ENCODE measurements at places on chromosomes 12 and 14.

GRCh38 chr12:4809449-4810218 is 89.4 kb downstream of the GALNT8 start:
- DNase-seq: peak; percentile 25

DNA sequence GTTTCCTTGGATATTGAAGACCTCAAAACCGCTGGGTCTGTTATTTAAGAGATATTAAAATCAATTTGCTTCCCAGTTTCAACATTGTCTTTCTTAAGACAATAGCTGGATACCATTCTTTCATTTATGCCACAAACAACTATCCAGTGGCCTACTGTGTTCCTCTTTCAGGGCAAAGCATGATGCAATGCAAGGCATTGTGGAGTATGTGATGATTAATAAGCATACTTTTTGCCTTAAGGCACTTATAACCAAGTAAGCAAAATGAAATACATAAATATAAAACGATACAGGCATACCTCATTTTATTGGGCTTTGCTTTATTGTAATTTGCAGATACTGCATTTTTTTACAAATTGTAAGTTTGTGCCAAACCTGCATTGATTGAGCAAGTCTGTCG is 45.5 kb downstream of the SCN8A start:
- no peak for DNase-seq

DNA sequence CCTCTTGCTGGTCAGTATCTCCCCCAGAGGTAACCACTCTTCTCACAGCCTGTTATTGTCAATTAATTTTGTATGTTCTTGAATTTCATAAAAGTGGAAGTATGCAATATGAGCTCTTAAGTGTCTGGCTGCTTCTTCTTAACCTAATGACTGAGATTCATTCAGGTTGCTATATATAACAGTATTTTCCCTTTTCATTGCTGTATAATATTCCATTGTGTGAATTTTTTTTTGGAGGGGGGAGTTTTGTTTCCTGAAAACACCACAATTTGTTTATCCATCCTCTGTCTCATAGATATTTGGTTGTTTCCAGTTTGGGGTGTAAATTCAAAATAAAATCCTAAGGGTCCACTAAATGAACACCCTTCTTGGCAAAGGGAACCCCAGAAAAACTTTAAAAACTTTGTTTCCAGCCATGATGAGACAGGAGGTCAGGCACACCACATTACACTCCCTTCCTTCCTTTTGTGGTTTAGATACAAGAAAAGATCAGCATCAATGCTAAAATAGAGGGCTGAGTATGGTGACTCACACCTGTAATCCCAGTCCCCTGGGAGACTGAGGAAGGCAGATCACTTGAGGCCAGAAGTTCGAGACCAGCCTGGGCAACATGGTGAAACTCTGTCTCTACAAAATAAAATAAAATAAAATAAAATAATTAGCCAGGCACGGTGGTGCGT is 4.1 kb upstream of the DAO start:
- DNase-seq: no peak

GRCh38 chr12:19066475-19067001 is 63.0 kb upstream of the PLEKHA5 start:
- no peak for DNase-seq

GRCh38 chr14:57559576-57559975 is 65.9 kb upstream of the CCDC198 start:
- DNase-seq: no peak

DNA sequence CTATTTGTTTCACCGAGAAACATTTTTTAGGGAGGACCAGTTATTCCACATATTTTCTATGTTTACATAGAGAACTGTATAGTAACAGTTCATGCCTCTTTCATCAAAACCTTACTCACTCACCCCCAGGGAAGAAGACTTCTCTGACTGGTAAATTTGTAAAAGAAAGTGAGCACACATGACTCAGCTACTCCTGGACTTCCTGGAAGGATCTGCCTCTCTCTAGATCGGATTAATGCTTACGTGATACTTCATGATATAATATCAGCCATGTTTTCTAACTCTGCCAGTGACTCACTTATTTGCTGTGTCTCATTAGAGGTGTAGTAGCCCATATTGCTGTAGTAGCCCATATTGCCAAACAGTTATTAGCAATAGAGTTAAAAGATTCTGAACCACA is 494.3 kb upstream of the ATXN7L3B start:
- no peak for DNase-seq

DNA sequence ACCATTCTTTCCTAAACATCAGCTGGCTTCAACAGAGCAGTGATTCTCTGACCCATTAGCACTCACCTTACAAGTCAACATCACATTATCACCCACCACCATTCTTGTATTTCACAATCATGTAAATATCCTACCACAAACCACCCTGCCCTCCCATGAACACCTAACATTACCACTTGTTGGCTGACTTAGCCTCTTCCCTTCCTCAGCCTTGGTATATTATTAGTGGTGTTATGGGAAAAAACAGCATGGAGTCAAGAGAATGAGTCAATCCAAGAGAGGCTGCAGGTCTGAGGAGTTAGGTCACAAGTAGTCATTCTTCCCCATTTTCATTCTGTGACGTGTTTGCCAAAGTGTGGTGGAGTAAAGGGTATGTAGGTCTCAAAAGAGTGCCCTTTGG is 22.3 kb upstream of the MGP start:
- DNase-seq: no peak

DNA sequence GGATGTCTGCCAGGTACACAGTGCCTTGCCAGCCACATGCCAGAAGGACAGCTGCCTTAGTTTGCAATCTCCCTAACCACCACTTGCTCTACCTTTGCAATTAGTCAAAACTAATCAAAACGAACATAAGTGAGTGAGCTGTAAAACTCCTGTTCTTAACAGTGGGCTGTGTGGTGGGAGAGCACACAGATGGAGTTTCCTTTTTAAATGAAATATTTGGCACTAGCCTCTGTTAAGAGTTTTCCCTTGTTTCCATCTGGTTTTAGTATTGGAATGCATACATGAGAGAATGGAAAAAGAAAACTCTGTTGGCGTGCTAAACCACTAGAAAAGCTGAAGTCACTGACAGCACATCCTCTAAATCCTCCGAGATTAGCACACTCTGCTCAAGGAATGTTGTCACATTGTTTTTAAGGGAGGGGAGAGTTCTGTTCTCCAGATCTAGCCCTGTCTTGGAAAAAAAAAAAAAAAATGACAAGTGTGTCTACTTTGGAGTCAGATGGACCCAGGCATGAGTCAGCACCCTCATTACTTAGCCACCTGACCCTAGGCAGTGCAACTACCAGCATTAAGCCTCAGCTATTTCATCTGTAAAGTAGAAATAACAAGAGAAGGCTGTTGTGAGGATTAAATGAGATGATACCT is 83.9 kb downstream of the STXBP6 start:
- no peak for DNase-seq

GRCh38 chr12:50112456-50113218 is 601 bp downstream of the COX14 start:
- no peak for DNase-seq

- DNase-seq: no peak
These were observed 244.2 kb downstream of the DPF3 start for GRCh38 chr14:72649603-72650227.

- DNase-seq: no peak
These were observed 2.4 kb upstream of the NUMB start for GRCh38 chr14:73460691-73461127.

- DNase-seq: no peak
These were observed 58.9 kb upstream of the TMTC2 start for GRCh38 chr12:82627799-82628198.

DNA sequence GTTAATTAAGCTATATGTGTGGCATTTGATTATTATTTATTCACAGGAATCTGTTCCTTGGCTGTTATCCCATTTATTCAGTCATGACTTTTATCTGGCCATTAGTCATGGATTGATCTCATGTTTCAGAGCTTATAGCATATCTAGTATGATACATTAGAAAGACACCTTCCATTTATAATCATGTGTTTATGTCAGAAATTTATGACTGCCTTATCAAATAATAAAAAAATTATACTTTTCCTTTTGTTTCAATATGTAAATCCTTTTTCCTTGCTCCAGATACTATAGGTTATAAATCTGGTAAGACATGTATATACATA is 248.0 kb upstream of the PDE3A start:
- DNase-seq: no peak

- no peak for DNase-seq
These were observed 57.9 kb downstream of the NAV3 start for GRCh38 chr12:77888611-77889010.

DNA sequence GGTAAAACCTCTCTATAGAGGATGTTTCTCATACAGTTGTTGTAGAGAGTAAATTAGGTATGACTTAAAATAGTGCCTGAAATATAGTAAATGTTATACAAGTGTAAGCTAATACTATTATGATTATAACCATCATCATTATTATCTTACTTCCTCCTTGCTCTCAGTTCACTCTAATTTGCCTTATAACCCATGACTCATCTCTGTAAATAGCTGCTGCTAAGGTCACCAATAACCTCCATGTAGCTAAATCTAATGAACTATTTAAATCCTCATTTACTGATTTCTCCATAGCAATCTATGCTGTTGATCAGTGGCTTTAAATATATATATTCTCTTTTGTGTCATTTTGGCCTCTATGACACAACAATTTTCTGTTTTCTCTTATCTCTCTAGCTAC is 109.6 kb downstream of the RMST start:
- DNase-seq: no peak

GRCh38 chr12:14691560-14691959 is 4.8 kb downstream of the GUCY2C start:
- DNase-seq: no peak

DNA sequence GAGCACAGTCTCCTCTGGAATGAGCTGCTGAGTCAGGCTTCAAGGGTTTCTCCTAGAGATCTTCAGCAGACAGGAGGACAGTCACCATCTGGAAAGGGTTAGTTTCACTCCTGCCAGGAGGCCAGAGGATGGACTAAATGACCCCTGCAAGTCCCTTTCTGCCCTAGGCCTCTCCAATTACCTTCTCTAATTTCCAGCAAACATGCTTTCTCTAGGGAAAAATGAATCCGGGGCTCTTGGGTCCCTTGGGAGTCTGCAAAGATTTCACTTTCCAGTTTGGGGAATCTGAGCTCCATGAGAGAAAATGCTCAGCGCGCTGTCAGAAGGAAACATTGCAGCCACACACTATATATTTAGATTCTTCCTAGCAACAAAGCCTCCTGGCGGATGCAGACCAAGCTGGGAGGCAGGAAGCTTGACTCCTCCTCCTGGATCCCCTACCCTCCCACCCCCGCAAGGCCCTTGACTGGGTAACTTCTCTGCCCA is 184.4 kb upstream of the CCND2 start:
- no peak for DNase-seq

- DNase-seq: no peak
These were observed 61.0 kb upstream of the PELI2 start for GRCh38 chr14:56057071-56057741.

DNA sequence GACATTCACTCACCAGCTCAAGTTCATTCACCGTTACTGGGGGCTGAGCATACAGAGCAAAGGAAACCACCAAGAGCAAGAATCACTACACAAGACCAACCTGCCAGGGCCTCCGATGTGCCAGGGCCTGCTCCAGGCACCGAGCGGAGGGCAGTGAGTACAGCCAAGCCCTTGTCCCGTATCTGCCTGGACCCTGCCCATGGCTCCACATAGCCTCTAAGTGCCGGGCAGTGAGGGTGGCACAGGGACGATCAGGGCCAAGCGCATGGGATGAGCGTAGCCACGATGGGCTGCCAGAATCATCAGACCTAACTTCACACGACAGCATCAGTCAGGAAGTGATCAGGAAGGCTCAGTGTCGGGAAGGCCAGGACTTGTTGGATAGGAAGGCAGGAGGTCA is 199.6 kb downstream of the BCL11B start:
- DNase-seq: no peak

DNA sequence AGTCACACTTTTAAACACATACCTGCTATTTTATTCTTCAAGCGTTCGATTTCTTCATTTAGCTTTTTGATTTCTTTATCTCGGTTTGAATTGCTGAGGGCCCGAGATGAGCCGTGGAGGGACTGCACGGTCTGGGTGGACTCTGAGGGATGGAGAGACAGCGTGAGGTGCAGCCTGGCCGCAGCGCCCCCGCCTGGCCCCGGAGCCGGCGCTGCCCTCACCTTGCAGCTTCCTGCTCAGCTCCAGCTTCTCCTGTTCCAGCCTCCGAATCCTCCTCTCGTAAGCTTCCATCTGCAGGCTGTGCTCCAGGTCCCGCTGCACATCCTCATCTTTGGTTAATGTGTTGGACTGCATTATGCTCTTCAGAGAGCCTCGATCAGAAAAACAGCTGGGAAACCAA is 53.2 kb downstream of the AMN start:
- no peak for DNase-seq

GRCh38 chr12:68617160-68617926 is 6.6 kb downstream of the RAP1B start:
- DNase-seq: no peak

GRCh38 chr12:96570579-96570978 is 81.2 kb downstream of the CFAP54 start:
- no peak for DNase-seq

GRCh38 chr14:63777024-63777423 is 49.2 kb upstream of the SGPP1 start:
- no peak for DNase-seq

- DNase-seq: no peak
These were observed 9.0 kb upstream of the KRT2 start for GRCh38 chr12:52660934-52661499.

GRCh38 chr12:7180685-7181084 is 8.8 kb upstream of the PEX5 start:
- no peak for DNase-seq

DNA sequence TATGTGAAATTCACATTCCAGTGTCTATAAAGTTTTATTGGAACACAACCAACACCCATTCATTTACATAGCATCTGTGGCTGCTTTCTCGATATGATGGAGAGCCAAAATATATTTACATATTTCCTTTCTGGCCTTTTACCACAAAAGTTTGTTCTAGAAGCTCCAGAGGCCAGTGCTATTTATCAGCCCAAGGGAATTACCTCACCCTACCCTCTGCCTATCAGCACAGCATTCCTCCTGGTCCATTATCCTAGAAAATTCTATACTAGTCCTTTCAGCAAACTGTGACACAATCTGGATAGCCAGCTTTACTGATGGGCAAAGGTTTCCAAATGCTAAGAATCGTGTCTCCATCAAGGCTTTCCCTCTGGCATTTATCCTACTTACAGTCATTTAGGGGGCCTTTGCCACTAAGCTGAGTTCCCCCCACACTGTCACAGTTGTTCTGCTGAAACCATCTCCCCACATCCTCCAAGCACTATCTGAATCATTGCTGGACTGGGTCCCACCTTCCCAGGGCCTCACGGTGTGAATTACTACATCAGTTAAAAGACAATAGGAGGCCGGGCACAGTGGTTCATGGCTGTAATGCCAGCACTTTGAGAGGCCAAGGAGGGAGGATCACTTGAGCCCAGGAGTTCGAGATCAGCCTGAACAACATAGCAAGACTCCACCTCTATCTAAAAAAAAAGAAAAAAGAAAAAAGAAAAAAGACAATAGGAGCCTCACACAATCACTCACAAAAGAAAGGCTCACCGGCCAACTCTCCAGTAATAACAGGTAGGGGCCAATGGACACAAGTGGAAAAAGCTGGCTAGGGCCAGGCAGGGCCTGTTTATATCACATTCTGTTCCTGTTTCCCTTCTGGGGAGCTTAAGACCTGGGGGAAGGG is 12.1 kb downstream of the SYNE3 start:
- no peak for DNase-seq

GRCh38 chr14:89085231-89085731 is 260.8 kb downstream of the TTC8 start:
- DNase-seq: no peak

All from neural crest cell (in vitro differentiated cells).